HL-60 (cell line): ENCODE measurements at places on chromosomes 11 and 22.

- DNase-seq: peak; percentile 43
Observed at GRCh38 chr11:47216121-47216798, 1.5 kb downstream of the DDB2 start.

- no peak for DNase-seq
Observed at GRCh38 chr11:100991541-100991940, 138.1 kb downstream of the PGR start.

DNA sequence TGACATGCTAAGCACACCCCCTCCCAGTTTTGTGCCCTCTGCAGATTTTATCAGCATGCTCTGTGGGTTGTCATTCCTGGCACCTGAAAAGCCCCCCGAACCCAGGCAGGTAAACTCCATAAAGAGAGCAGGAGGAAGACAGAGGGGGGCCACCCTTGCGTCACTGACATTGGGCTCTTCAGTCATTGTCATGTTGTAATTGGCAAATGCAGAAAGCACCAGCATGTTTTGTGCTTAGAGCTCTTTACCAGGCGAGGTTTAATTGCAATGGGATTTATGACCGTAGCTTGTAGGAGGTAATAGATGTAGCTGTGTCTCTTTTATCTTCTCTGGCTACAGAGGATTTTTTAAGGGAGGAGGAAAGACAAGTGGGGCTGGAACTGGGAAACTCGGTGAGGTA is 201.7 kb downstream of the GRIK4 start:
- DNase-seq: no peak

DNA sequence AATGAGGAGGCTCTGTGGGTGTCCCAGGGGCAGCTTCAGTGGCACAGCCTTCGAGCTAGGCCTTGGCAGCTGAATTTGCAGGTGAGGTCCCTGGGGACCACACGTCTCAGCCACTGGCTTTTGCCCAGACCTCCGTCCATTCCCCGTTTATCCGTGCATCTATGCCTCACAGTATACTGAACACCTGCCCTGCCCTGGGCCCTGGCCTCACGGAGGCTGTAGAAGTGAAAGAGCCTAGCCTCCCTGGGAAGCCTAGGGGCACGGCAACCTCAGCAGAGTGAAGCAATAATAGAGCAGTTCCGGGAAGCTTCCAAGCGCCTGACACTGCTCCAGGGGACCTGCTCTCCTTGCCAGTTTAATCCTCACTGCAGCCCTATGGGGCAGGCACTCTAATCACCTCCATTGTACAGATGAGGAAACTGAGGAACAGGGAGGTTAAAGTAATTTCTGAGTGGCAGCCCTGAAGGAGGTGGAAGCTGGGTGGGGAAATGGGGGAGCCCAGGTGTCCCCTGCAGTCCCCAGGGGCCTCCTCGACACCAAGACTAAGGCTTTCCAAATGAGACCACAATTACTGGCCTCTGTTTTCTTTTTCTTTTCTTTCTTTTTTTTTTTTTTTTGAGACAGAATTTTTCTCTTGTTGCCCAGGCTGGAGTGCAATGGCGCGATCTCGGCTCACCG is 2.7 kb upstream of the NFAM1 start:
- DNase-seq: no peak

GRCh38 chr11:7592711-7593110 is 78.9 kb downstream of the PPFIBP2 start:
- DNase-seq: peak; percentile 39

DNA sequence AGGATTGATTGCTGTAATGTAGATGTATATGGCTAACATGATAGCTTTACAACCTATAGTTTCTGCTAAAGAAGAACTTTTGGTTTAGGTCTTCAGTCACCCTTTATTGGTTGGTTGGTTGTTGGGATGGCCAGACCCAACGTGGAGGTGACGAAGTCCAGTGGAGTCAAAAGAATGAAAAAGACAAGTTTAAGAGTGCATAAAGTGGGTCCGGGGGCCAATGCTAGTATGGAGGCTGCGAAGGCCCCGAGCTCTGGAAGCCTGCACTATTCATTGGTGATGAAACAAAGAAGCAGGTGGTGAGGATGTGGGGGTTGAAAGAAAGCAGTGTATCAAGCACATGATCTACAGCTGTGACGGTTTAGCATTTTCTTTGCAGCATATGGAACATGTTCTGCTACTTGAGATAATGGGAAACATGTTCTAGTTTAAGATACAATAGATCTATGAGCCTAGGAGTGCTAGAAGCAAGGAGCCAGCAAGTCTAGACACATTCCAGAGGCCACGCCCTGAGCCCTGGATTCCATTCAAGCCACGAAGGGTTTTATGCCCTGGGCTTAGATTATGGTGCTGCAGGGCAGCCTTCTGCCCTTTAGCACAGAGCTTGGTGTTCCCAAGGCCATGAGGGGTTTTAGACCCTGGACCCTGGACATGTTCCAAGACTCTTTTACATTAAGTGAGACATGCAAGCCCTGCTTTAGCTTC is 6.3 kb downstream of the TCP11L1 start:
- no peak for DNase-seq

DNA sequence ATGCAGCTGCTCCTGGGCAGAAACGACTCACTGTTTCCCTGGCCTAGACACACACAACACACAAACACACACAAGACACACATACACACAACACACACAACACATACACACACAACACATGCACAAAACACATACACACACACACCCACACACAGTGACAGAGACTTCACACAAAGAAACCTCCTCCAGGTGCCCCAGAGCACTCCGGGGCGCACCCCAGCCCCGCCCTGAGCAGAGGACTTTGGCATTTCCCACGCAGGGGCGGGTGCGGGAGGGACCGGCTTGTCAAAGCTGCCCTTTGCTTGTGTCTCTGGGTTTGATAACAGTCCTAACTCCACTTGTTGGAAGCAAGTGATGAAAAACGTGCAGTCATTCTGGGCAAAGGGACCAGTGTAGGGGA is 6.5 kb downstream of the APOBEC3A start:
- DNase-seq: no peak

DNA sequence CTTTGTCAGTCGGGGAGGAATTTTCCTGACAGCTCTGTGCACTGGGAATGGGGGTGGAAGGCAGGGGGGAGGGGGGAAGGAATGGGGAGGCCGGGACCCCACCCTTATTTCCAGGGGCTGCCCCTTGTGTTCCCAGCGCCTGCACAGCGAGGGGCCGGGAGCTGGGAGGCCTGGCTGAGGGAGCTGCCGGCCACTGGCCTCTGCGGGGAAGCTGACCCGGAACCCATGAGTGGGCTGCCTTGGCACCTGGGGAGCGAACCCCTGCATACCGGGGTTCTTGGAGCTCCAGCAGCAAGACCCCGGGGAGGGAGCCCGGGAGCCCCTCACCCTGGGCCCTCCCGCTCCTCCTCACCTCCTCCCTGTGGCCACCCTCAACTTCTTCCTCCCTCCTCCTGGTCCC is 3.5 kb downstream of the H19 start:
- DNase-seq: no peak

DNA sequence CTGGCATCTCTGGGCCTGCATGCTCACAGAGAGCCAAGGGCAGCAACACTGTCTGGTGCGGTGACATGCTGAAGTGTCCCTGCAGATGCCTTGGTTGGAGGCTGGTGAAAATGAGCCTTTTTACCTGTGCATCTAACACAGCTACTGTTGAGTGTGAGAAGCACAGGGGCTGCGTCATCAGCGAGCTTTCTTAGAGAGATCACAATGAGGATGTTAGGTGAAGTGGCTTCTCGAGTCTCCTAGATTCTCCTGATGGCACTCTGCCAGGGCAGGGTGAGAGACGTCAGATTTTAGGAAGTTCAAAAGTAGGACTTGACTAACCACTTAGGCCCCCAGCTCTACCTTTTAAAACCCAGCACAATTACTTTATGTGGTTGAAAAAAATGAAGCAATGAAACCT is 3.6 kb upstream of the SLC15A3 start:
- DNase-seq: no peak

DNA sequence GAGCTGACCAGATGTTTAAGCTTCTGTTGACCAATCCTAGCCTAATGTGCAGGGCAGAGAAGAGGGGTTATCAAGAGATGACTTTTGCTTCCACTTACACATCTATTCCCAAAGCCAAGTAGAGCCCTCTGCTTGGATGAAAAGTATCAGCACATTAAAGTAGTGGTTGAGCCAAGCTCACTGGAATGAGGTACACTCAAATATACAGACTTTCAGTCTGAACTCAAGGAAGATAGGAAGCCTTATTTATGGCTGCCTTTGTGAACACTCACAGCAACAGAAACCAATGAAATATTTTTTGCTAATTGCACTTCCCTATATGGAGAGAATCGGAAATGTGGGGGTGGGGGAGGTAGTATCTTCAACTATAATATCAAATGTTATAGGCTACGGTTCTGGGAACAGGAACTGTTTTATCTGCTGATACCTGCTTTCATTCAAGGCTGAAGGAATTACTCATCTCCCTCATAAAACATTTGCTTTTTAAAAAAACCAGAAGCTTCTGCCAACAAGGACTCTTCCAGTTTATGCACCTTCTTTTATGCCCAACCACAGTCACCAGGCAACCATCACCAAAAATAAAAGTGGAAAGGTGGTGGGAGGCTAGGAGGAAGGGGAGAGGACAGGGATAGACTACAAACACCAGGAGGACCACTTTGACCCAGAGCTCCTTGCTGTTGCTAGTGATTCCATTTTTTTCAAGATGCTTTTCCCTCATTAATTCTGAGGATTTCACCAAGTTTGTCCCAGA is 91.2 kb downstream of the CLPB start:
- DNase-seq: no peak

DNA sequence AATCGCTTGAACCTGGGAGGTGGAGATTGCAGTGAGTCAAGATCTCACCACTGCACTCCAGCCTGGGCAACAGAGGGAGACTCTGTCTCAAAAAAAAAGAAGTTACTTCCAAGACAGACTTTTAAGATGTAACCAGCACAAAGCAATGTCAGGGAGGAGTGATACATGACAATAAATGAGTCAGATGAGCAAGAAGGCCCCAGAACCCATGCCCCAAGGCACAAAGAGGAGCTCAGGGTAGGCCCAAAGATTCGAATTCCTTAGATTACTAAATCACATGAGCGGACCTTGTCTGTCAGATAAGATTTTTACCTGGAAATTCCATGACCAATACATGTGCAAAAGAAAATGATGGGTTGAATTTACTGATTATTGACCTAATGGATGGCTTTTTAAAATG is 10.5 kb upstream of the JHY start:
- DNase-seq: no peak

GRCh38 chr22:40491990-40492631 is 121.7 kb downstream of the SGSM3 start:
- peak; percentile 83 for DNase-seq

- no peak for DNase-seq
Observed at GRCh38 chr11:81487109-81487508, 1246.6 kb downstream of the FAM181B start.

DNA sequence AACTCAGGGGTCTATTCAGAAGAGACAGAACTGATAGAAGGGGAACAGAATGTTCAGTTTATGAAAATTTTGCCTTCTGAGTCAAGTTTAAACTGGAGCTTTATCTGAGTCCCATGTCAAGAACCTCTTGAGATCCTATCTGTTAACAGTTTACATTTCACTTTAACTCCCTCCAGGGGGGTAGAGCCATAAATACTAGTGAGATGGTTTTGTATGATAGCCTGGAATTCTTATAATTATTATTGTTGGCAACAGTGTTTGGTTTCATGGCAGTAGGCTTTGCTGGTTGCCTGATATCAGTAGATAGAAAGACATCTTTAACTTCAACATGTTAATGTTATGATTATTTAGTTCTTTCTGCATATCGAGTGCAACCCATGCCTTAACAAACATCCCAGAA is 498.5 kb downstream of the INSC start:
- no peak for DNase-seq

DNA sequence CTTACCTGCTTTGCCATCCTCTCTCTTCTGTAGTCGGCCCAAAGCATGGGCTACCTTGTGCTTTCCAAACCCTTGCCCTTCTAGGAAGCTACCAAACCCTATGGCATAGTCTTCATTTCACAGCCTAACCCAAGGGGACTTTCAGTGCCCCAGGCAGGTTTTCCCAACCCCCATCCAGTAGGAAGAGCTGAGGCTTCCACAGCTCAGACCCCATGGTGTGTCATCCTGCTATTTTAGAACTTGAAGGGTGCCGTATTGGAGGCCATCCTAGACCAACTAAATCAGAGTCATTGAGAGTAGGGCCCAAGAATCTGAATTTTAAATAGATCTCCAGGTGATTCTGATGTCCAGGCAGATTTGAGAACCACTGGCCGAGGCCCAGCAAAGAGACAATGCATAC is 31.9 kb upstream of the TUB start:
- no peak for DNase-seq

DNA sequence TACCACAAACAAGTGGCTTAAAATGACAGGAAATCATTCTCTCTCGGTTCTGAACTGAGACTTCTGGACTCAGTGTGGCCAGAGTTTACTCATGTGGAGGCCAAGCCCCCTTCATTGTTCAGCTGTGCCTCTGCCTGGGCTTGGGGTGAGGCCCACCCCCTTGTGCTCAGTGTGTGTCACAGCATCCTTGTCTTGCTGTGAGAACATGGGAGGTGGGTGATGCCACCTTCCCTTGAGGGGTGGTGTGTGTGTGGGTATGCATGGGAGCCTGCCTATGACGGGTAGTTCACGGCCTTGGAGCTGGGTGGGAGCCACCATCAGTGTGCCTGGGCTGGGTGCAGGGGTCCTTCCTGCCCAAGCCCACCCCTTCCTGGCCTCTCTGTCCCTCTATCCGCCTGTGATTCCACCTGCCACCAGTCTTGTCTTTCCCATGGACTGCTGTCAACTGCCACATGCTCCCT is 101.7 kb downstream of the MORC2 start:
- no peak for DNase-seq

DNA sequence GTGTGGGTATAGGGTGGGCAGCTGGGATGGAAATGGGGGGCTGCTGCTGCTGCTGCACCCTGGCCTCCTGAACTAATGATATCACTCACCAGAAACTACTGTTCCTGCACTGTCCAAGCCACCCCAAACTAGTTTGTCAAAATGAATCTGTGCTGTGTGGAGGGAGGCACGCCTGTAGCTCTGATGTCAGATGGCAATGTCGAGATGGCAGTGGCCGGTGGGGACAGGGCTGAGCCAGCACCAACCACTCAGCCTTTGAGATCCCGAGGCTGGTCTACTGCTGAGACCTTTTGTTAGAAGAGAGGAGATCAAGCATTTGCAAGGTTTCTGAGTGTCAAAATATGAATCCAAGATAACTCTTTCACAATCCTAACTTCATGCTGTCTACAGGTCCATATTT is 1.3 kb downstream of the RAG1 start:
- DNase-seq: no peak

- DNase-seq: no peak
Observed at GRCh38 chr11:81444297-81444696, 1289.4 kb downstream of the FAM181B start.

GRCh38 chr22:31841078-31841827 is 87.4 kb downstream of the DEPDC5 start:
- DNase-seq: no peak

GRCh38 chr22:23781511-23782183 is 5.1 kb upstream of the SMARCB1 start:
- no peak for DNase-seq

- no peak for DNase-seq
Observed at GRCh38 chr11:129489249-129489648, 113.6 kb downstream of the BARX2 start.

GRCh38 chr22:44596396-44597125 is 98.5 kb upstream of the RTL6 start:
- DNase-seq: no peak

- DNase-seq: no peak
Observed at GRCh38 chr22:44330744-44331660, 18.3 kb upstream of the SHISAL1 start.

- DNase-seq: no peak
Observed at GRCh38 chr11:62805961-62806441, 761 bp upstream of the NXF1 start.
